ENCODE measurements at places on chromosomes 4 and X.

DNA sequence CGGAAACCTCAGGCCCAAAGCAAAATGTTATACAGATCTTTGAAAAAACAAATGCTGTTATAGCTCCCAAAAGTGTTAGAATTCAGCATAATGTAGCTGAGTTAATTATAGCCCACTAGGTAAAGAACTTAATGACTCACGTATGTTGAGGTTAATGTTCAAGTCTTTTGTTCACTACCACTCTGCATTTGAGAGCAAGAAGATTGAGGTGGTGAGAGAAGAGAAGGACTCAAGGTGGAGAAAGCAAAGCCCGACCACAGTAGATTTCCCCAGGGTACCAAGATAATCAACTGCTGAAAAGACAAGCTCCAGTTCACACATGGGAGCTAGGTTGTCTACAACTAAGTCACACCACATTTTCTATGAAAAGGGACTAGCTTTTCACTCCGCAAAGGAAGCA is 480.2 kb downstream of the DTHD1 start:
- DNase-seq, result no peak

- peak; percentile 48 for DNase-seq
Observed at GRCh38 chrX:108224727-108225621, 133.4 kb downstream of the ATG4A start.

DNA sequence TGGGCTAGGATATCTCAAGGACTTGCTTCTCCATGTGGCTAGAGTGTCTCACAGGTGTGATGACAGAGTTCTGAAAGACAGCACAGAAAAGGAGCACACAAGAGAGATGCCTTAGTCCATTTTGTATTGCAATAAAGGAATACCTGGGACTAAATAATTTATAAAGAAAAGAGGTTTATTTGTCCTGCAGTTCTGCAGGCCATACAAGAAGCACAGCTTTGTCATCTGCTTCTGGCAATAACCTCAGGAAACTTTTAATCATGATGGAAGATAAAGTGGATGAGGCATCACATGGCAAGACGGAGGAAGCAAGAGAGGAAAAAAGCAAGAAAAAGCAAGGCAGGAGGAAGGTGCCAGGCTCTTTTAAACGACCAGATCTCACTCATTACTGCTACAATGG is 126.9 kb downstream of the ADAMTS3 start:
- no peak for DNase-seq

GRCh38 chr4:108391701-108392455 is 223.1 kb upstream of the LEF1 start:
- DNase-seq, result no peak

DNA sequence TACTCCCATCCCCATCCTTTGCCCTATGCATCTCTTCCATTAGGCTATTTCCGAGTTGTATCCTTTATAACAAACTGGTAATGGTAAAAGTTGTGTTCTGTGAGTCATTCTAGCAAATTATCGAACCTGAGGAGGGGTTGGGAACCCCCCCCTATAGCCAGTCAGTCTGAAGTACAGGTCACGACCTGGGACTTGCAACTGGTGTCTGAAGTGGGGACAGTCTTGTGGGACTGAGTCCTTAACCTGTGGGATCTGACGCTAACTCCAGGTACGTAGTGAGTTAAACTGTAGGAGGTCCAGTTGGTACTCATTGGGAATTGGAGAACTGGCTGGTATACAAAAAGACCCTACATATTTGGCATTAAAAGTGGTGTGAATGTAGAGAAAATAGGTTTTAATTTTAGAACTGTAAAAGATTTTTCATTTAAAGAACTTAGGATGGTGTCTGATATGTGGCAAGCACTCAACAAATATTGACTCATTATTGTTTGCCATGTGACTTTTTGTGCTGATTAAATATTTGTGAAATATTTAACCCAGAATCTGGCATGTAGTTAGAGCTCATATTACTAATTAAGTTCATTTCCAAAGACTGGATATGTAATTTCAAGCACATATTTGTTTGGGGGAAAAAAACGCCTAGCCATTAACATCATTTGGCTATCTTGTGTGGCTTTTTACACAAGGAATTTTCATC is 50.7 kb downstream of the CHST7 start:
- no peak for DNase-seq

DNA sequence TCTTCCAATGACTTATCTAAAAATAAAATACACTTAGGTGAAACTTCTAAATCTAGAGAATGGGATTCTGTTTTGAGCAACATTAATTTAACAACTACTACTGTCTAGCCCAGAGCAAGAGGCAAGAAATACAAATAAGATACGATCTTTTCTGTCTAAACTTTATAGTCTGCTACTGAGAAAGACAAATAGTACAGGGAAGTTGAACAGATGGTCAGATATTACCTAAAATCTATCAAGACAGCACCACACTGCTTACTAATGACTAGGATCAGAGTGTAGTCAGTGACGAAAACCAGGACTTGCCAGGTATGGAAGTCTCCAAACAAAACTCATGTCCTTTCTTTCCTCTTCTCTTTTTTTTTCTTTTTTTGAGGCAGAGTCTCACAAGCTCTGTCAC is 7.1 kb downstream of the FAM13A start:
- DNase-seq, result no peak

DNA sequence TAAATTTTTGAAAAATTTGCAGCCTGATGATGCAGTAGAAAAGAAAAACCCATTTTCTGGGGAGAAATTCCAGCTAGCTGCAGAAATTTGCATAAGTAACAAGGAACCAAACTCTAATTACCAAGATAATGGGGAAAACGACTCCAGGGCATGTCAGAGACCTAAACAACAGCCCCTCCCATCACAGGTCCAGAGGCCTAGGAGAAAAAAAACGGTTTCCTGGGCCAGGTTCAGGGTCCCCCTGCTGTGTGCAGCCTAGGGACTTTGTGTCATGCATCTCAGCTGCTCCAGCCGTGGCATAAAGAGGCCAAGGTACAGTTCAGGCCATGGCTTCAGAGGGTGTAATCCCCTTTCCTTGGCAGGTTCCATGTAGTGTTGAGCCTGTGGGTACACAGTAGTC is 733.7 kb upstream of the CT83 start:
- no peak for DNase-seq

DNA sequence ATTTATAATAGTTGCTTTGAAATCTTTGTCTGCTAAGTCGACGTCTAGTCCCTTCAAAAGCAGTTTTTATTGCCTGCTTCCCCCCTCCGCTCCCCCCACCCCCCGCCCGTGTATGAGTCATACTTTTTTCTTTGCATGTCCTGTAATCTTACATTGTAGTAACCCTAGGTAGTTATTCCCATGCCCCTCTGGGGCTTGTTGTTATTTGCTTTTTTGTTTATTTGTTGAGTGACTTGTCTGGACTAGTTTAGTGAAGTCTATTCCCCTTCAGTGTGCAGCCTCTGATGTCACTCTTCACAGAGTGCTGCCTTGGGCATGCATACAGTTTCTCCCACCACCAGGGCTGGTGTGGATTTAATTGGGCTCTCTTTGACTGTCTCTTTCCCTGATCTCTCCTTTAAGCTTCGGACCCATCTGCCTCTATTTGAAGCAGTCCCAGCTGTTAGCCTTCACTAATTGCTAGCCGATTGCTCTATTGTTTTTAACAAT is 86.2 kb downstream of the PPEF1 start:
- DNase-seq, result no peak

- DNase-seq, result no peak
Observed at GRCh38 chr4:159271856-159272255, 169.0 kb downstream of the RAPGEF2 start.

DNA sequence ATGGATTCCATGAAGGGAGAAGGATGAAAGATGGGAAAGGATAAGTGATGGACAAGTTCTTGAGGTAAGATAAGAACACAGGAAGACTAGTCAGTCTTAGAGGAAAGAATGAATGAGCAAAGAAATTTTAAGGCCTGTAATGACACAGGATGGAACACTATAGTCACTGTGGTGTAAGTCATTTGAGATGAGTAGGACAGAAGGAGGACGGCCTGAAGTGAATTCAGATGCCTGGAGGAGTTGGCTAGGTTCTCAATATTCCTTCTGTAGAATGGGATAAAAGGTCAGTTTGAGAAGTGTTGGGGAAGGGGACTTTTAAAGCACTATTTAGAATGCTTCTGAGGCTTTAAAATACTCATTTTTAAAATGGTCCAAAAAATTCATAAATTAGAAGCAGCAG is 3.9 kb downstream of the MSMO1 start:
- DNase-seq, result no peak

DNA sequence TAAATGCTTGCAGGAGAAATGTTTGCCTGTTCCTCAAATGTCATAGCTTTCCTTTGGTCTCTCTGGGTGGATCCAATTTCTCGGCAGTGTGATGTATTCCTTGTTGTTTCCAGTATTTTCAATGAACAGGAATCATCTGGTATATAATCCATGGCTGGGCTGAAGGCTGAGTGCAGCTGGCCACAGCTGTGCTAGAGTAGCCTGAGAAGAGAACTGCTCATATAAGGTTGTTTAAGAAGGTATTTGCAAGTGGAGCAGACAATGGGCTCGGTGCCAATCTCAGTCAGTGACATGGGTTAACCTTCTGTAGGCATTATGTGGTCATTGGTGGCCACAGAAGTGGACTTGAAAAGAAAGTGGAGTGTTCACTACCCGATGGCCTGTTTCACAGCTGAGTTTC is 390.3 kb downstream of the SPRY1 start:
- peak; percentile 59 for DNase-seq

GRCh38 chrX:71667328-71668247 is at the start of gene LOC101059915:
Gene LOC101059915 (plus strand): TSS chrX:71667546.
- DNase-seq, result no peak

GRCh38 chr4:174284487-174284886 is 776 bp downstream of the CEP44 start:
- DNase-seq, result no peak

- DNase-seq, result peak; percentile 6
Observed at GRCh38 chrX:32745323-32745722, 466.0 kb downstream of the DMD start.

DNA sequence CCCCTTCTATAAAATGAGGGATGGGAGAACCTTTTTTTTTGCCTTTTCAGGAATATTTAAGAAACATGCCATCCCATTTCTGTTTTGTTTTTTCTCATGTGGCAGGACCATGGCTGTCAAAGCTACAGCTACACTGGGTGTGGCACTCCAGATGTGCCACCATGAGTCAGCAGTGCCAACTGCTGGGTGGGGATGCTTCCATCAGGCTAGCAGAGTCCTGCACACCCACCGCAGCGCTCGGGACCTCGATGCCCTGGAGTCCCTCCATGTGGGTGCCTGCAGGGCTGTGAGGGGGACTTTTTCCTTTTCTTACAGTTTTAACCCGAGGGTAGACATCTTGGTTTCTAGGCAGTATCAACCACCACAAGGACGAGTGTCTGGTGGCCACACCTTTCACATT is 352.6 kb downstream of the NR3C2 start:
- no peak for DNase-seq

DNA sequence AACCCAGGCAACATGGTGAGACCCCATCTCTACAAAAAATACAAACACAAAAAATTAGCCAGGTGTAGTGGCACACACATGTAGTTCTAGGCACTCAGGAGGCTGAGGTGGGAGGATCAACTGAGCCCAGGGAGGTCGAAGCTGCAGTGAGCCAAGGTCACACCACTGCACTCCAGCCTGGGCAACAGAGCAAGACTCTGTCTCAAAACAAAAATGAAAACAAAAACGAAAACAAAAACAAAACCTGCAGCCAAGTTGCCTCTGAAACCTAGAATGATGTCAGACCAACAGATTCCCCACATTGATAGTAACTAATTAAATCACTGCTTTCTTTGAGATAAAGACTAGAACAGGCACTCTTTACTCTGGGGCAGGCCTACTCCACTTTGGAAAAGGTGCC is 104.5 kb downstream of the AMELX start:
- no peak for DNase-seq

DNA sequence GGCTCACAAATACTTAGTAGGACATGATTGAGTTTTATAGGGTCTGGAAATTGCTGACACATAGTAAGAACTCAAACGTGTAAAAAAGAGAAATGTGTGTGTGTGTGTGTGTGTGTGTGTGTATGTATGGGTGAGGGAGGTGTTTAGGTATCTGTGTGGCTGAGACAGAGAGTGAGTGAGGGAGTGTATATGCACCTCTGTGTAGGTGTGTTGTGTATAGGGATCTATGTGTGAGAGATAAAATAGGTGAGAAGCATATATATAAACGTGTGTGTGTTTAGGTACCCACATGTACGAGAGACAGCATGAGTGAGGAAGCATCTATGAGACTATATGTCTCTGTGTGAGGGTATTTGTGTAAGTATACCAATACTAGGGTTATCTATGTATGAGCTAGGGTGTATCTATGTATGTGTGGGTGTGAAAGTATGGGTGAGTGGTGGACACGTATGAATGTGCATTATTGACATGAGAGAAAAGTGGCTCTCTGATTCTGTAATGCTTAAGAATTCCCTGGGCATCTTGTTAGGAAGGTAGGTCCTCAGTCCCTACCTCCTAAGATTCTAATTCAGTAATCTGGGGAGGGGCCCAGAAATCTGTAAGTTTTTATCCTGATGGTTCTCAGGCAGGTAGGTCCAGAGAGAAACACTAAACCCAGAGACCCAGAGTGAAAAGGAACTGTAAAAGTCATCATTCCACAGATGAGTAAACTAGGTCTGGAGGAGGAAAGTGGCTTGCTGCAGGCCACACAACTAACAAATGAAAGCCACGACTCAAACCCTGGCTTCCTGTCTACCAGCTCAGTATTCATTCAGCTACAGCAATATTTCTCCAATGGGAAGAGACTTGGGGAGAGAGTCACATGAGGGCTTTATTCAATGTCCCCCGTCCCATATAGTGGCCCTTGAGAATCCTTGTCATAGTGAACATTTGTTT is 237.0 kb downstream of the IDS start:
- no peak for DNase-seq

Data from fibroblast of pulmonary artery (primary cell).